Occipital lobe (tissue), 3 donors: ENCODE measurements at places on chromosomes 2 and 18.

GRCh38 chr2:9821805-9822445 lies 21.3 kb upstream of the TAF1B start:
- no peak for DNase-seq

GRCh38 chr2:2623939-2624338 lies 292.9 kb upstream of the MYT1L start:
- no peak for DNase-seq

GRCh38 chr2:101002562-101003277 lies 631 bp downstream of the RPL31 start:
- no peak for DNase-seq

GRCh38 chr2:88919087-88919738 lies 227.7 kb downstream of the RPIA start:
- no peak for DNase-seq

- no peak for DNase-seq
These were observed 62.3 kb upstream of the SPAG16 start for GRCh38 chr2:213221957-213222356.

DNA sequence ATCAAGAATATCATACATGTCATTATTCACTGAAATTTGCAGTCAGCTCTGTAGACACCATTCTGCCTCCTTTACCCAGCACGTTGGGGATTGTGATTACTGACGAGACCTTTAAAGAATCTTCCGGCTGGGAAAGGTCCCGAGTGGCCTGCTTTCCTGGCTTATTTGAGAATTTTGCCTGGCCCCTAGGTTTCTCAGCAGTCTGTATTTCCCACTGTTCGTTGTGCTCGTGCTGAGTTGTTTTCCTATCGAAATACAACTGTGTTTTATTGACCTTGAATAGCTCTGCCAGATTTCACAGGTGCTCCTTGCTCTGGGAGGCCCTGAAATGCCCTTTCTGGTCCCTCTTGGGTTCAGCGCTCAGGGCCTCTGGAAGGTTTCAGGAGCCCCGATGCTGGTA lies 94.9 kb downstream of the AGAP1 start:
- DNase-seq: no peak

DNA sequence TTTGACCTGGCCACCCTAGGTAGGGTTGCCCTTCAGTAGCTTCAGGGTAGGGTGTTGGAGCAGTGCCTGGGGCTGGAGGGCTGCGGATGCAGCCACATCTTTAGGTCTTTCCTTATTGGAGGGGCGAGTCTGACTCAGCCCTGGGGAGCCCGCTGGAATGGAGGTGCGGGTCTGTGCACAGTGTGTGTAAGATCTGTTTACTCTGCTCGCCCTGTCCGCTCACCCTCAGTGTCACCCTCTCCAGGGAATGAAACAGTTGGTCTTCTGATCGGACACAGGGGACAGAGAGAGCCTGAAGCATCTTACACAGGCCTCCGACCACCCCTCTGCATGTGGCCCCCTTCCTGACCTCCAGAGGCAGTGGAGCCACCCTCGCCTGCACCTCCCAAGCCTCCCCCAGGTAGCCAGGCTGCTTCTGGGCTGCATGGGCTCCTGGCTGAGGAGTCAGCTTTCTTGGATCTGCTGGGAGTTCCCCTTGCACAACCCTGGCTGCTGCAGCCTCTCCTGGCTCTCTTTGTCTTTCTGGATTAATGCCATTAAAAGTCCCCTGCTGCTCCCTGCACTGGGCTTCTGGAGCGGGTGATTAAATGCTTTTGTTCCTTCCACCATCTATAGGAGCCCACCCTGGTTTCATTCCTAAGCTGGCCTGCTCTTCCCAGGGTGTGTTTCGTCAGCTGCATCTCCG lies 82.6 kb downstream of the ASB1 start:
- DNase-seq: no peak
